Hepatocyte (in vitro differentiated cells): ENCODE measurements at places on chromosomes 5 and 9.
A peak's percentile ranks its signal among the peaks of the same experiment; 100 is the strongest.

GRCh38 chr5:160461378-160461777 lies 39.7 kb downstream of the PTTG1 start:
- DNase-seq = no peak

GRCh38 chr9:96020792-96021550 lies 145.5 kb downstream of the ERCC6L2 start:
- peak; percentile 50 for DNase-seq

DNA sequence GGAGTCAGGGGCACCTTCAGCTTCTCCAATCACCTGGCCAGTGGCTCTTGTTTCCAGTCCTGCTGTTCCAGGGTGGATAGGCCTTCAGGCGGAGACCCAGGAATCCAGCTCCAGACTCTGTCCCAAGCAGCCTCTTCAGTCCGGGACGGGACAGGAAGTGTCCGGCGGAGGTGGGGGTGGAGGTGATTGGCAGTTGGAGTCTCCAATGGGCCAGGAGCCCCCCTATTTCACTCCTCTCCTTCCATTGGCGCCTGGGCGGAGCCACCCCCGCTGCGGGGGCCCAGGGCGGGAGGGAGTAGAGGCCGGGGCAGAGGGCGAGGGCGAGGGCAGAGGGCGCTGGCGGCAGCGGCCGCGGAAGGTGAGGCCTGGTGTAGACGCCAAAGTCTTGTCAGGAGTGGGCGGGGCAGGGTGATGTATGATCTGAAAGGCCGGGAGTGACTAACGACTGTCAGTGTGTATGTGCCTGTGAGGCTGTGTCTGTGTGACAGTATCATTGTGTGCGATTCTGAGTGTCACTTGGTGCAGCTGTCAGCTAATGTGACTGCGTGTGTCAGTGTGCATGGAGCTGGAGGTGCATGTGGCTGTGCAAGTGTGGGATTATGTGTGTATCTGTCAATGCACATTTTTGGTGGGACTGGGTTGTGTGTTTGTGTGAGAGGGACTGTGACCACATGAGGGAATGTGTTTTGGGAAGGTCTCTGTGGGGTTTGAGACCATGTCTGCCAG lies at the start of gene IL11RA:
TSS of gene IL11RA (plus strand) at position 310 of the 726 bp plus-strand sequence. CDS start 3,033 bp downstream, outside the sequence.
- DNase-seq = peak; percentile 92

- no peak for DNase-seq
These were observed 26.4 kb upstream of the SEMA5A start for GRCh38 chr5:9572246-9572645.

DNA sequence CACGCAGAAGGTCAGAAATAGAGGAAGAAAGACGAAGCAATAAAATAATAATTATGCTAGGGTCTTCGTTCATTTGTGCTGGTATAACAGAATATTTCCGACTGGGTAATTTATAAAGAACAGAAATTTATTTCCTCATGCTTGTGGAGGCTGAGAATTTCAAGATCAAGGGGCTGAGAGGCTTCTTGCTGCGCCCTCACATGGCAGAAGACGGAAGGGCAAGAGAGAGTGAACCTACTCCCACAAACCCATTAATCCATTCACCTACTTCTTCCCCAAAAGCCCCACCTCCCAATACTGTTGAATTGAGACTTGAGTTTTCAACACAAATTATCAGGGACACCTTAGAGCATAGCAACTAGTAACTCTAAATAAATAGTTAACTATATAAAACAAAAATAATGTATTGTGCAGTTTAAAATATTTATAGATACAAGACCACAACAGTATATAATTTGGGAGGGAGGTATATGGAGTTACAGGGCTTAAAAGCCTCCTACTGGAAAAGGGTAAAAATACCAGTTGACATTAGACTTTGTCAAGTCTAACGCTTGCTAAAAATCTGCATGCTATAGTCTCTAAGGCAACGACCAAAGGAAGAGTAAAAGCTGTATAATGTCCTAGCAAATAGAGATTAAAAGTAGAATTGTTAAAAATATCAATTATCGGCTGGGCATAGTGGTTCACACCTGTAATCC lies 40.3 kb upstream of the NAA35 start:
- DNase-seq = peak; percentile 17

DNA sequence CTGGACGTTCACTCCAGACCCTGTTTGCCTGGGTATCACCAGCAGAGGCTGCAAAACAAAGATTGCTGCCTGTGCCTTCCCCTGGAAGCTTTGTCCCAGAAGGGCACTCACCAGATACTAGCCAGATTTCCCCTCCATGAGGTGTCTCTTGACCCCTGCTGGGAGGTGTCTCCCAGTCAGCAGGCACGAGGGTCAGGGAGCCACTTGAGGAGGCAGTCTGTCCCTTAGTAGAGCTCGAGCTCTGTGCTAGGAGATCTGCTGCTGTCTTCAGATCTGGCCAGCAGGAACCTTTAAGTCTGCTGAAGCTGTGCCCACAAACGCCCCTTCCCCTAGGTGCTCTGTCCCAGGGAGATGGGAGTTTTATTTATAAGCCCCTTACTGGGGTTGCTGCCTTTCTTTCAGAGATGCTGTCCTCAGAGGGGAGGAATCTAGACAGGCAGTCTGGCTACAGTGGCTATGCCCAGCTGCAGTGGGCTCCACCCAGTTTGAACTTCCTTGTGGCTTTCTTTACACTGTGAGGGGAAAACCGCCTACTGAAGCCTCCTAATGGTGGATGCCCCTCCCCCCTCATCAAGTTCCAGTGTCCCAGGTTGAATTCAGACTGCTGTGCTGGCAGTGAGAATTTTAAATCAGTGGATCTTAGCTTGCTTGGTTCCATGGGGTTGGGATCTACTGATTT lies 253.9 kb downstream of the SPATA31D1 start:
- no peak for DNase-seq

GRCh38 chr5:35313291-35313690 lies 83.0 kb upstream of the PRLR start:
- DNase-seq = no peak

- peak; percentile 43 for DNase-seq
These were observed 536 bp upstream of the COMMD10 start for GRCh38 chr5:116084287-116084691.

DNA sequence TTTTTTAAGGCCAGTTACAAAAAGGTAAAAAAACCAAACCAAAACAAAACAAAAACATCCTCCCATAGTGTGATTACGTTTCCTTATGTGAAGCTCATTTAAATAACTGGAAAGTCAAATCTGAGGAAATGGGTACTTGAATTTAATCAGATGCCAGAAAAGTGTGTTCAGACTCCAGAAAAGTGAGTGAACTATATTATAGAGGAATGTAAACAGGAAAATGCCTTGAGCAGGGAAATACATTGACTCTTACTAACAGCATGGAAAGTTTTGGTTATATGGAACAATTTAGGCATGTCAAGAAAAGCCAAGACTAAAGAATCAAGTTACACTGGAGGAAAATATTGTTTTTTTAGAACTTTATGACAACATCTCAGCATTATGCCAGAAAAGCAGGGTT lies 37.8 kb upstream of the RNF20 start:
- DNase-seq = no peak
